ENCODE measurements at places on chromosomes 4 and X.

GRCh38 chr4:40622913-40623312 is 6.8 kb downstream of the RBM47 start:
- no peak for DNase-seq

DNA sequence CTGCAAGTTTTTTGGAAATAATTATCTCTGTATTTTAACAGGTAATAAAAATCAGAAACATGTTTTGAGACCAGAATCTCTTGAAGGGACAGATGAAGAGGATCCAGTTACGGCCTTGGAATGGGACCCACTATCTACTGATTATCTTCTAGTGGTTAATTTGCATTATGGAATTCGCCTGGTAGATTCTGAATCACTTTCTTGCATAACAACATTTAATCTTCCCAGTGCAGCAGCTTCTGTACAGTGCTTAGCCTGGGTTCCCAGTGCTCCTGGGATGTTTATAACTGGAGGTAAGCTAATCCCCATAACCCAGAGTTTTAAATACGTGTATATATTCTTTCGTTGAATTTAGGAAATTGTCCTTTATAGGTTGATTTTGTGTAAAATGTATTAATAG is 59.4 kb downstream of the WDR17 start:
- DNase-seq: no peak

DNA sequence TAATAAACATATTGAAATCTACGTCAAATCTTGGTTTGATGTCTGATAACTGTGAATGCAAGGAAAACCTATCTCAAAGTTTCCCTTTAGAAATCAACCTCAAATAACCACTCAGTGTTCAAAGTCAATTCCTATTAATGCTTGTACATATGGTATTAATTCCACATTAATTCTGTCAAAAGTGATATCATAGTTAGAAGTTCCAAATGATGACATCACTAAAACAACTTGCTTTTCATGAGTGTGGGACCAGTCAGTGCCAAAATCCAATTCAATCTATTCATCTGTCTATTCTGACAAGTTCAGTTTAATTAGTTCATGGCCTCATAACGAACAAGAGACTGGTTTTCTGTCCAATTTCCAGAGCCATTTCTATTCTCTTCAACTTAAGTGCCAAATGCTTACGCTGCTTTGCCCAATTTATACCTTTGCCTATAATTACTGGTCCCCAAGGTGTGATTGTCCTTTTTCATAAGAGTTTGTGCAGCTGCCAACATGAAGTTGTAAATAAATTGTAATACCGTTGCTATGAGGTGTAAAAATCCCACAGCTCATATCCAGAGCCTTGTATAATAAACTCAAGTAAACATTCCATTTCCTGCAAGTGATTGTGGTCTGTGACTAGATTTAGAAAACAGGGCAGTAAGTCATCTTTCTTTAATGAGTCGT is 476.2 kb downstream of the RAB28 start:
- DNase-seq: no peak

GRCh38 chr4:107366016-107366735 is 330.1 kb upstream of the DKK2 start:
- no peak for DNase-seq

- DNase-seq: no peak
These were observed 26.5 kb downstream of the ELF4 start for GRCh38 chrX:130083656-130084382.

- no peak for DNase-seq
These were observed 394.7 kb upstream of the ATOH1 start for GRCh38 chr4:93433840-93434239.

- no peak for DNase-seq
These were observed 211.1 kb downstream of the ADGRL3 start for GRCh38 chr4:61411241-61411640.

DNA sequence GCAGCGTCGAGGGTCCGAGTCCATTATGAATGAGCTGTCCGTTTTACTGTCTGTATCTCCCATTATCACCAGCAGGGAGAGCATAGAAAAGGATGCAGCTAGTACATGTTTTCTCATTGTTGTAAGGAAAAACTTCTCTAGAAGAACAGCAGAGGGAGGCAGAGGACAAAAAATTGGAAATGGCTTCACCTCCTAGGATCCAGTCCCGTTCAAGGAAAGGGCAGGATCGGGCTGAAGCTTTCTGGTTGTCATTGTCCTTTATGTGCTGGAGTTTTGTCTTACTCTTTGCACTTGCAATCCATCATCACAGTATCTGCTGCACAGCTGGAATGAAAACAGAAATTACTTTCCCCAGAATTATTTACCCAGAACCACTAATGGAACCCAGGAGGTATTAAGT is 14.7 kb downstream of the NDP start:
- DNase-seq: no peak

DNA sequence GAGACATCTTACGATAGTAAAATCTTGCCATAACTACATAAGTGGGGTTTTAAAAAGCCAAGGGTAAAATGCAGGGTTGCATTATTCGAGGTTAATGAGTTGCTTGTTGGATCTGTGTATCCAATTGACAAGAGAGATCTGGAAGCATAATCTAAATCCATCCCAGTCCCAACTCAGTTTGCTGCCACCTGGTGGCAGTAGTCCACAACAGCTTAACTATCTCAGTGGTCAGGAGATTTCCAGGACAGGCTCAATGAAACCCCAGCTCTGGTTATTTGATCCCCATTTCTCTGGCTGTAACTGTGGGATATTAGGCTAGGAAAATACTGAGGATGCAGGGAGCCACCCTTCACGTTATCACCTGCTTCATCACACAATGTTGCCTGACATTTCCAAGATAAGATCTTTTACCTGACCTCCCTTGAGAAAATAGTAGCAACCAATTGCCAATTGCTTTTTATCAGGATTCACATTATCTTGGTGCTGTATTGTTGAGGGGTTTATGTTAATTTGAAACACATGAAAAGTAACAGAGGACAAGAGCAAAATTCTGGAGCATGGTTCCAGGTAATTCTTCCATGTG is 88.2 kb upstream of the TNIP3 start:
- peak; percentile 37 for DNase-seq

DNA sequence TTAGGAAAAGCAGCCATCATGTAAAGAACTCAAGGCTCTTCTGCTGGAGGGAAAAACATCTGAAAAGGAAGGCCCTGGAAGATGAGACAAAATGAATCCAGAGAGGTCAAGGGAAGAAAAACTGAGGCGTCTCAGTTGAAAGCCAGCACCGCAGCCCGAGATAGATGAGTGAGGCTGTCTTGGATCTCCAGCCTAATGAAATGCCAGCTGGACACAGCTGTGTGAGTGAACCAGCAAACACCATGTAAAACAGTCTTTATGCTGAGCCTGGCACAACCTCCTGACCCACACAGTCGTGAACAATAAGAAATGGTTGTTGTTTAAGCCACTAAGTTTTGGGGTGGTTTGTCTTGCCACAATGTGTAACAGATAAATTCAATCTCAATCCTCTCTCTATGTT is 48.6 kb upstream of the RASL11B start:
- no peak for DNase-seq

DNA sequence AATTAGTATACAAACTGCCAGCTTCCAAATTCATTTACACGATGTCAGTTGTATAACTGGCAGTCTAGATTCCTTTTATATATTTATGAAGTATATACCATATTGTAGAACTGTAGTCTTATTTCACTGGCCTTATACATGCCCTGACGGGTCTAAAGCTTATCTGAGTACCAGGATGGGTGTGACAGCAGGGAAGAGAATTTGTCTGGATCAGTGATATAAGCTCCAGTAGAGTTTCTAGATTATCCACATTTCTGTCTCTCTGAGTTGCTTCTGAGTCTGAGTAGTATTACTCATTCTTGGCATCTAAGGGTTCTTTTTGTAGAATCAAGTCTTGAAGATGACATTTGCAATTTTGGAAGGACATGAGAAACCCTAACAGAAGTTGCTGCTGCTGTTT is 101.3 kb downstream of the RPA4 start:
- DNase-seq: no peak

DNA sequence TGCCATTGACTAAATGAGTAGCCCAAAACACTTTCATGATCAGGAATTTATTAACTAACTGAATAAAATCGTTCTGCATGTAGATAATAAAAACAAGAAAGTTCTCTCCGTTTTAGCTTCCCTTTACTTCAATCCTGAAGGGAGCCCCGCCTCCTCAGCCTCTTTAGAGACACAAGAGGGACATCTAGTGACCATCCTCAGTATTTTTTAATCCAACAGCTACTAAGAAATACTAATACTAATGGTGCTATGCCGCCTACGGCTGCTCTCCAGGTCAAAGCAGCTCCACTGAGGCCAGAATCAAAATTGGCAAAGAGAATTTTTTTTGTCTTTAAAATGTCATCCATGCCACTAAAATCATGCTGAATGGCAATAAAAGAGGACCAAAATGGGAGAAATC is 3.2 kb upstream of the PCDH19 start:
- DNase-seq: no peak

GRCh38 chrX:10085223-10085622 is 71.6 kb upstream of the CLCN4 start:
- no peak for DNase-seq

DNA sequence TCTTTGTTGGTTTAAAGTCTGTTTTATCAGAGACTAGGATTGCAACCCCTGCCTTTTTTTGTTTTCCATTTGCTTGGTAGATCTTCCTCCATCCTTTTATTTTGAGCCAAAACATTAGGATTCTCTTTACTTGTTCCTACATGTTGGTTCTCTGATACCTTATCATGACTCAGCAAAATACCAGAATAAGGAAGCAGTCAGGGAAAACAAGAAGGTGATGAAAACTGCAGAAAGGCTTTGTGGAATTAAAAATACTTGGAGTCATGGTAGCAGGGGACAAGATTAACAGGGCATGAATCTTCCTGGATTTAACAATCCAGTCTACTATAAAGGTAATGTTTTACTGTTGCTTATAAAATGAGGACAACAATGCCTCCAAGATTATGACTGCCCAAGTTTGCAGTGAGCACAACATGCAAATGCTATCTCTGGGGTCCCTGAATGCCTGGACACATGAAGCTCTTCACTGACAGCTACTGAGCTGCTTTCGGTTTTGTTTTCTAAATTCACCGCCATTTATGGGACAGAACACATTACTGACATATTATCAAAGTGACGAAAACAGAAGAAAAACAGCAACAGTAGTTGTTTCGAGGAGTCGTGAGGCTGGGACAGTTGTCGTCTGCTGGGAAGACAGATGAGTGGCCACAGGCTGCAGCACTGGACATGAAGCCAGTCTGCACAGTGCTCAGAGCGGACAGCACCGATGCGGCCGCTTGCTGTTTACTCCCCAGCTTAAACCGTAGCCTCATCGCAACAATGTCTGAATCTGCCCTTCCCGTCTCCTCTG is 174.5 kb upstream of the DKK2 start:
- DNase-seq: no peak

DNA sequence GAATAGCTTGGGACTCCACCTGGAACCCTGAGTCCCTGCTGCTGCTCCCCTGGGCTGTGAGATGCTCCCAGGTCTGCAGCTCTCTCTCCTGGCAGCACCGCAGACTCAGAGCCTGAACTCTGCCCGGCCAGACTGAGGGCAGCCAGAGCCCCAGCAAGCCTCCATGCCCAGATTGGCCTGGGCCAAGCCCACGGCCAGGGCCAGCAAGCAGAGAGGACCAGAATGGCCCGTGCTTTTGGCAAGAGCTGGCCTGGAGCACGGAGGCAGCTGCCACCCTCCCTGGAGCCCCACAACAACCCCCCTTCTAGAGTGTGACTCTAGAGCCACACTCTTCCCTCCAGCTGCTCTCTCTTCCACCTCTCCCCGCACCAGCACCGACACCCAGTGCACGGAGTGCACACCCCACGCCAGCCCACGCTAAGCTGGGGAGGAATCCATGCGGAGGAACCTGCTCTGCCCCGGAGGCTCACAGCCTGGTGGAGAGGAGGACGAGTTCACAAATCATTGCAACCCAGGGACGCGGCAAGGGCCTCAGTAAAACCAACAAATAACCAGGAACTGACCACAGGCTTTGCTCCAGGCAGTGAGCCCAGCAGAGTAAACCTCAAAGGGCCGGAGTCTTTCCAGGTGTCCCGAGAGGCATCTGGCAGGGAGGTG is 110.3 kb downstream of the HMX1 start:
- no peak for DNase-seq

DNA sequence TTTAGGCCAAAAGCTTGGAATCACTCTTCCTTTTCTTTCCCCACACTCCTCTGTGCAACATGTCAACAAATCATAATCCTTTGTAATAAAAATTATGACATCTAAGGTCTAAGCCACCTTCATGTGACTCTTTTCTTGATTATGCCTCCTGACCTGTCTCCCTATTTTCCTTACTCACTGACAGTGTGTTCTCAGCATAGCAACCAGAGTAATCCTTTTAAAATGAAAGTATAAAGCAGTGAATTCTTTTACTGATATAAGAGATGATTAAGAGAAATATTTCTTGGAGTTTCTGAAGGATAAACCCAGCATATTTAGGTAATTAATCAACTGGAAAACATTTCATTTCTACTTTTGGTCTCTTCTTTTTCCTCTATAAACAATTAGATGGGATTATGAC is 44.7 kb downstream of the USO1 start:
- no peak for DNase-seq

DNA sequence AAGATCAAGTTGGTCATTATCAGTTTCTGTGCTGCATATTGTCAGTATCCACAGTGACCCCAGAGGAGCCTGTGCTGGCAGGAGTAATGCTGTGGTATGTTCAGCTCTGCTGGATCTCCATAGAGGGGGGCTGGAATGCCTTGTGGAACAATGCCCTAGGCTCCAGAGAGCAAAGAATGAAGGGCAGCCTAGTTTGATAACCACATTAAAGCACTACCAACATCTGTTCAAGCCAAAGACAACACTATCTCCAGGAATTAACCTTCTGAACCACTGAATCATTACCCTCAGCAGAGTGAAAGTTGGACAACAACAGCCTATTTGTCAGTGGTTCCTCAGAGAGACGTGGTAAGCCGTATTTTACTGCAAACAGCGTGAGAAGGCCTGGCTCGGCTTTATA is 192.3 kb upstream of the CXorf66 start:
- no peak for DNase-seq

- no peak for DNase-seq
These were observed 86.2 kb upstream of the HS3ST1 start for GRCh38 chr4:11514779-11515419.

- DNase-seq: peak; percentile 49
These were observed 34.5 kb upstream of the CYBB start for GRCh38 chrX:37745354-37745753.

DNA sequence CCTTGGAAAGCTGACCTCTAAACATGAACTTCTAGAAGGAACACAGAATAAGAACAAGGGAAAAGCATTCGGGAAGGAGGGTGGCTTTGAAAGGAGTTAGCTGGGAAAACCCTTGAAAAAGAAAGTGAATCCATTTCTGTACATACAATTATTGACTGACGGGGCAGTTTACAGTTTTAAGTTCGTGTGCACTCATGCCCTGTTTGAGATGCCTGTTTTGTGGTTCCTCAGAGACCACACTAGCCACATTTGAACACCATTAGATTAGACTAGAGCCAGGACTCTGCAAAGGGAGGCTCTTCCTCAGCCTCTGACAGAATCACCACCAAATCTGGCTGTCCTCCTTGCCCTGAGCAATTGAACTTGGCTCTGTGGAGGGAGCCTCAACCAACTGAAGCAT is 158.3 kb downstream of the PALLD start:
- DNase-seq: no peak

DNA sequence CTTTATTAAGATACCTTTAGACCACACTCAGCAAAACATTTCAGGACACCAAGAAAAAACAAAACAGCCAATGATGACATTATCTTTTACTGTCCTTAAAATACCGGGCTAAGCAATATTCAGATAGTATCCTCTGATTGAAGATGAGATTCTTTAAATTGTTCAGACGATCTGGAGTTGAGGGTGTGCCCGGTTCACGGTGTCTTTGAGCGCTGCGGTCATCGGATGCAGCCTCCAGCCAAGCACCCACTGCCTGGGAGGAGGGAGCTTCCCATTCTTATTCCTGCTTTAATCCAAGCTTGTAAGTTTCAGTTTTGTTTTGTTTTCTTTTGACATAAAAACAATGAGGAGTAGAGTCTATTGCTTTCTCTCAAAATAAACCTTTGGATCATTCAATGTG is 14.1 kb downstream of the FAM149A start:
- no peak for DNase-seq
